ENCODE measurements at places on chromosomes 12 and 14.

DNA sequence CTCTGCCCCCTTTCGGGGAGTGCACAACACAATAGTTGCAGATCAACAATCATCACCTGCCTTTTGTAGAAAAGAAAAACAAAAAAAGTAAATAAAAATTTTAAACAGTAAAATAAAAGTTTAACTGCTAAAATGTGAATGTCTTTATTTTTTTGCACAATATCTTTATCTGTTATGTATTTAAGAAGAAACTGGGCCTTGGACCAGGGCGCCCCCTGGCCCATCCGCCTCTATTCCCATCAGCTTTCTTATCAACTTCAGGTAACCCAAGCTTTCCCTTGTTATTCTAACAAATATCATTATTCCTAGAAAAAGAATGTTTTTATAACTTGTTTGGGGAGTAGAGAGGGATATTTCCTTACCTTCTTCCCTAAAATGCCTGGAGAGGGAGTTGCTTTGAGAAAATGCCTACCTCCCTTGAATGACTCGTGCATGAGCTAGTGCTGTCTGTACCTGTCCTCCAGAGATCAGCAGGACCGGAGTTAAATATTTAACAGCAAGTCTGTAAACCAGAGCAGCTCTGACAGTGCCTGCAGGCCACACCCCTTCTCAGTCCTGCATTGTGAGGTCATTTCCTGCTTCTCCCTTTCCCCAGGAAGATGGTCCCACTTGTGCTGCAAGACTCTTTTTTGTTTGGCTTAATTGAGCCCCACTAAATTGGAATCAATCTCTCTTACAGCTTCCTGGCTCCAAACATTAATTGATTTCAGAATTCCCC lies 192.8 kb upstream of the RGS6 start:
- DNase-seq, result no peak

DNA sequence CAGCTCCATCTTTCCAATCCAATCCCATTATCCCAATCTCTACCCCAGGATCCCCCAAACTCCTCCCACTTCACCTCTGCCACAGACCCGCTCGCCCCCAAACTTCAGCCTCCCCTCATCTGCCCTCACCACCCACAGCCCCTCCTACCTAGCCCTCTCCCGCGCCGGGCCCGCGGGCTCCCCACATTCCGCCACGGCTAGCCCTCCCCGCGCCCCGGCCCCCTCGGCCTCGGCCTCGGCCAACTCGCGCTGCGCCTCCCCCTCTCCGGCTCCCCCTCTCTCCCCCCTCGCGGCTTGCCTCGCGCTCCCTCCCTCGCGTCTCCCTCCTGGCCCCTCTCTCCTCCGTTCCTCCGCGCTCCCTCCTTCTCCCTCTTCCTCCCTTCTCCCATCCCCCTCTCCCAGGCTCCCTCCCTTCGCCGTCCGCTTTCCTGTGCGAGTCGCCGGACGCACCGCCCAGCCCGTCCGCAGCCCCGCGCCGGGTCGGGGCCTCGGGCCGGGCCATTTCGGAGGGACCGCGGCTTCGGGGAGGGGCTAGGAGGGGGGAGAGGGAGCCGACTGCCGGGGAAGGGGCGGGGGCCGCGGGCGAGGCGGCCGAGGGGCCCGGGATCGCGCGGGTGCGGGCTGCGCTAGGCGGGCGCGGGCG lies at the start of gene ATN1:
TSS of gene ATN1 (plus strand) at position 581 of the 643 bp plus-strand sequence. CDS start 6,043 bp downstream, outside the sequence.
- peak; percentile 45 for DNase-seq

DNA sequence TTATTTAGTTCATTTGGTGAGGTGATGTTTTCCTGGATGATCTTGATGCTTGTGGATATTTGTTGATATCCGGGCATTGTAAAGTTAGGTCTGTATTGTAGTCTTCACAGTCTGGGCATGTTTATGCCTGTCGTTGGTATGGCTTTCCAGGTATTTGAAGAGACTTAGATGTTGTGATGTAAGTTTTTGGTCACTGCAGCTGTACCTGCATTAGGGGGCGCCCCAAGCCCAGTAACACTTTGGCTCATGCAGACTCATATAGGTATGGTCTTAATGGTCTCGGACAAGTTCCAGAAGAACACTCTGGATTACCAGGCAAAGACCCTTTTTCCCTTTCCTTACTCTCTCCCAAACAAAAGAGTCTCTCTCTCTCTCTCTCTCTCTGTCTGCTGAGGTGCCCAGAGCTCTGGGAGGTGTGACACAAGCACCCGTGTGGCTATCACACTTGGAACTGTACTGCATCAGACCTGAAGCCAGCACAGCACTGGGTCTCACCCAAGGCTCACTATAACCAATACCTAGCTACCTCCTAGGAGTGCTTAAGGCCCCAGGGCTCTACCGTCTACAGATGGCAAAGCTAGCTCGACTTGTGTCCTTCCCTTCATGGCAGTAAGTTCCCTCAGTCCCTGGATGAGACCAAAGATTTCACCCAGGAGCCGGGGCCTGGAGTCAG lies 425.8 kb upstream of the ATXN7L3B start:
- DNase-seq, result no peak

GRCh38 chr12:28948685-28949084 lies 200.4 kb upstream of the FAR2 start:
- no peak for DNase-seq

DNA sequence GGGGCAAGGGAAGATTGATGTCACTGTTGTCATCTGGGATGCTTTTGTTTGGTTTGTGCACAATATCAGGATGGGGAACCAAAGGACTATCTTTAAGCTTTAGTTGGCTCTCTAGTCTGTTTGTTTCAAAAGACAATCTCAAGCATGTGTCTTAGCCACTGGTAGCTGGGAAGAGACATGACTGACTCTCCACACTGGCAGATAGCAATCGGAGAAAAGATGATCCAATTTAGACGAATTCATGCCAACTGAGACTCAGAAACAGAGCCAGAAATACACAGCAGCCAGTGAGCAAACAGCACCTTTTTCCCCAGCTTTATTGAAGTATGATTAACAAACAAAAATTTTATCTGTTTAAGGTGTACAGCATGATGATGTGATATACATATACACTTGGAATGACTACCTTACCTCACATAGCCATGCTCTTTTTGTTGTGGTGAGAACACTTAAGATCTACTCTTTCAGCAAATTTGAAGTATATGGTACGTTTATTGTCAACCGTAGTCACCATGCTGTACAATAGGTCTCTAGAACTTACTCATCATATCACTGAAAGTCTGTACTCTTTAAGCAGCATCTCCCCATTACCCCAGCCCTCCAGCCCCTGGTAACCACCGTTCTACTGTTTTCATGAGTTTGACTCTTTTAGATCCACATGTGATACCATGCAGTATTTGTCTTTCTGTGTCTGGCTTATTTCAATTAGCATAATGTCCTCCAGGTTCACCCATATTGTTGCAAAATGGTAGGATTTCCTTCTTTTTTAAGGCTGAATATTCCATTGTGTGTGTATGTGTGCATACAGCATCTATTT lies 50.6 kb downstream of the DUSP16 start:
- no peak for DNase-seq

GRCh38 chr14:50530794-50531365 lies 1.5 kb downstream of the MAP4K5 start:
- DNase-seq, result no peak

DNA sequence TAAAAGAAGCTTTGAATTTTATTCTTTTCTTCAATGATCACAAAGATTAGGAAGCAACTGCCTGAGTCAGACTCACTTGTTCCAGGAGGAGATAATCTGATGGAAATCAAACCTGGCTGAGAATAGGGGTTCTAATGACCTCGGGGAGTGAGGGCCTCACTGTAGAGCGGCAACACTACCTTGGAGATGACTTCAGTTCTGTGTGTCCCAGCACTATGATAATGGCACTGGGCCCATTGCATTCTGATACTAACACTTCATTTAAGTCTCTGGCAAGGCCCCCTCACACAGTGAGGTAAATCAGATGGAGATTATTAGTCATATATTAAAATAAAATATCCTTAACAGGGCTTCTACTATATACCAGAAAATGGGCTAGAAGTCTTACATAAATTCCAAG lies 233.3 kb upstream of the EGLN3 start:
- DNase-seq, result no peak

DNA sequence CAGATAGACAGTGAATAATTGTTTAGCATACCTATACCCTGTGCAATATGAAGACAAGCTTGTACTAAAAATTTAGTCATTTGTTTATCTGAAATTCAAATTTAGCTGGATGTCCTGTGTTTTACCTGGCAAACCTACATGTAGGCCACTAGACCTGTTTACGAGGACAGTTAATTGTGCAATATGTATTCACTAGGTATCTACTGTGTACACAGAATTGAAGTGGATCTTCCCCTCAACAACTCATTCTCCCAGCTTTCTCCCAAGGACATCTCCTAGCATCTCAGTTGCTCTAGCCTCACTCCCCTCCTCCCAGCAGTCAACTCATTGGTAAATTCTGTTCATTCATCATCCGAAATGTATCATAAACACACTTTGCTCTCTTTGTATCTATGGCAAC lies 25.3 kb downstream of the AK7 start:
- no peak for DNase-seq

GRCh38 chr14:33315721-33316120 lies 377.0 kb downstream of the NPAS3 start:
- DNase-seq, result no peak

- no peak for DNase-seq
Measured at GRCh38 chr12:197347-197746, 16.6 kb downstream of the SLC6A12 start.

GRCh38 chr12:542395-543113 lies 82.8 kb downstream of the B4GALNT3 start:
- no peak for DNase-seq

- DNase-seq, result peak; percentile 10
Measured at GRCh38 chr12:27385766-27386564, 53.3 kb downstream of the BMAL2 start.

- DNase-seq, result no peak
Measured at GRCh38 chr14:90491911-90492531, 95.2 kb downstream of the CALM1 start.

GRCh38 chr14:74973003-74973653 lies 17.7 kb upstream of the PGF start:
- DNase-seq, result no peak

DNA sequence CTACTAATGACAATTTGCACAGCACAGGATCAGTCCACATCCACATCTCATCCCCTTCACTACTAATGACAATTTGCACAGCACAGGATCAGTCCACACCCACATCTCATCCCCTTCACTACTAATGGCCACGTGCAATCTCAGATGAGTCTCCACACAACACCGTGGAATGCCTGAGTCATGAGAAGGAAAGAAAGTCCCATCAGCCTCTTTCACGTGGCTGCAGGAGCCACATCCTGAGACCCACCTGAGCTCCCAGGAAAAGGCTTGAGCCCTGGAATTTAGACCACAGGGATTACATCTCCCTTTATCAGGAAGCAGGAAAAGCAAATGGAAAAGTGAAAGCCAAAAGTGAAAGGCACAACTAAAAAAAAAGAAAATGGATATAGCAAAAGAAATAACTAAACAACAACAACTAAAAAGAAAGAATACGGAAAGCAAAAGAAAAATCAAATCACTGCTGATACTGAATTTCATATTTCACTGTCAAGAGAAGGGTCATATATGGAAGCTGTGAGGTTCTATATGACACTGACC lies 1300.5 kb downstream of the TMEM121 start:
- no peak for DNase-seq

- DNase-seq, result no peak
Measured at GRCh38 chr12:111048991-111049390, 128.6 kb upstream of the MYL2 start.

GRCh38 chr12:19030603-19031002 lies 98.9 kb upstream of the PLEKHA5 start:
- DNase-seq, result no peak

GRCh38 chr14:94173471-94173884 lies 644 bp upstream of the PPP4R4 start:
- DNase-seq, result no peak

GRCh38 chr12:26275313-26276131 lies 80.1 kb downstream of the SSPN start:
- no peak for DNase-seq

- peak; percentile 1 for DNase-seq
Measured at GRCh38 chr12:85182699-85183098, 97.3 kb upstream of the ALX1 start.

GRCh38 chr14:34776611-34777010 lies 62.2 kb upstream of the CFL2 start:
- no peak for DNase-seq

DNA sequence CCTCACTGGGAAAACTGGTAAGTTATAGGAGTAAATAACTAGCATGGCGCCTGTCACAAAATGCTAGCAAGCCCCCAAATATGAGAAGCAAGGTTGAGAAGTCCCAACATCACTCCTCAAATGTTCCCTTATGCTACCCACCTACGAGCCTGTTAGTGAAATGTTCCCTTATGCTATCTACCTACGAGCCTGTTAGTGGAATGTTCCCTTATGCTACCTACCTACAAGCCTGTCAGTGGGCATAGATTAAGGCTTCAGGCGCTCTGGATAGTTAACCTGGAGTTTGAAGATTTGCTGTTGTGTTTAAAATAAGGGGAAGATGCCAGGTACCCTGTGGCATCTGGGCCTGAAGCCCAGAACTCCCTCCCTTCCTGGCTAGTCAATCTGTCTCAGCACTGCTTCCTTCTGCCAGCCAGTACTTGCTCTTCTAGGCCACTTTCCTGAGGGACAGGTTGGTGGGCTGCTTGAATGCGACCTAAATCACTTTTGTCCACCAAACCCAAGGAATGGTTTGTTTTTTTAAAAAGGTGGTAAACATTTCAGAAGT lies 67.1 kb upstream of the SINHCAF start:
- no peak for DNase-seq

GRCh38 chr14:60344751-60345150 lies 95.7 kb downstream of the PPM1A start:
- no peak for DNase-seq

DNA sequence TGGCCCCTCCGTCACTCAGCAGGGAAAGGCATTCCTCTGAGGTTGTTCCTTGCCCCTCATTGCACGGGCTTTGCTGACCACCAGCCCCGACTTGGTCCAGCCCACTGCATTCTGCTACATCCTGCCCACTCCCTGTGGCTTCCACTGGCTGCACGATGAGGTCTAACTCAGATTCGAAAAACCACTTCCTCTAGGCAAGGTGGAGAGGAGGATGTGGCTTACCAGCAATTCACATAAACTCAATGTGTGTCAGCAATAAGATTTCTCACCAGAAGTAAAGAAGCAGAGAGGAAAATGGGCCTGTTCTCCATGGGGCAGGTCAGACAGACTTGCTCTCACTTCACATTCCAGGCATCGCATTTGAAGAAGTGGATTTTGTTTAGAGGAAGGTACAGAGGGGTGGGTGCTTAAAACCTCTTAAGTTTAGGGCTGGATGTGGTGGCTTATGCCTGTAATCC lies 14.7 kb downstream of the GPR68 start:
- DNase-seq, result no peak

DNA sequence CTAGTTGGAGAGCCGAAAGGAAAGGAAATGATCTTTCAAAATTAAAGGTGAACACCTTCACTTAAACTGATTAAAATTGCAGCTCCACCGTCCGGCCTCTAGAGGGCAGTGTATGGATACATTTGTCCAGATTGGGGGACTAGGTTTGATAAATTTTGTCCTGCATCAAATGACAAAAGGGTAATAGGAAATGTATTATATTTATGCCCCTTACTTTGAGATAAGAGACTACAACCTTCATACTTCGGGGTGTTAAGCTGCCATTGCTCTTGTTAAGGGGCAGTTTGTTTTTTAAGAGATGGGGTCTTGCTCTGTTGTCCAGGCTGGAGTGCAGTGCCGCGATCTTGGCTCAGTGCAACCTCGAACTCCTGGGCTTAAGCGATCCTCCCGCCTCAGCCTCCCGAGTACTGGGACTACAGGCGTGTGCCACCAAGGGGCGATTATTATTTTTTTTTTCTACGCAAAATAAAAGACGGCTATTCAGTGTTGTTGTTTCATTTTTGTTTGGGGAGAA lies 818 bp upstream of the SUOX start:
- peak; percentile 64 for DNase-seq

GRCh38 chr14:77225892-77226557 lies 44.4 kb downstream of the TMEM63C start:
- DNase-seq, result no peak
